Activated CD4-positive, alpha-beta T cell treated with anti-CD3 and anti-CD28 coated beads for 36 hours (primary cell): ENCODE measurements at places on chromosomes 1 and 21. TPM values are rescaled to one million over a fixed set of nuclear protein-coding genes. Genes with fewer than 3 reads are reported as not detected.

The SPRR2B gene
- not detected for total RNA-seq

The VSIG8 gene
- 0.11 TPM for total RNA-seq

The MORN1 gene
- 5.1 TPM for total RNA-seq

The RIMKLA gene
- total RNA-seq, result 6.7 TPM

The DIO1 gene
- not detected for total RNA-seq

The BEND5 gene
- total RNA-seq, result 34.7 TPM

The C8A gene
- not detected for total RNA-seq

The CD53 gene
- 238 TPM for total RNA-seq

The ARMH1 gene
- 75.1 TPM for total RNA-seq

The C4BPB gene
- total RNA-seq, result 1.4 TPM

The LAPTM5 gene
- 214 TPM for total RNA-seq

The LIN28A gene
- total RNA-seq, result not detected

The LAMC2 gene
- 0.91 TPM for total RNA-seq

The F13B gene
- total RNA-seq, result not detected

The SPRR4 gene
- total RNA-seq, result not detected

The KLHDC8A gene
- not detected for total RNA-seq

The ACOT11 gene
- total RNA-seq, result 2.0 TPM

The VWA5B1 gene
- not detected for total RNA-seq

The OR2T11 gene
- not detected for total RNA-seq

The GBP7 gene
- total RNA-seq, result not detected

The SPATA45 gene
- not detected for total RNA-seq

The TNFRSF1B gene
- 107 TPM for total RNA-seq

The SLC26A9 gene
- not detected for total RNA-seq

The ZNF697 gene
- total RNA-seq, result 0.63 TPM

The OR6K3 gene
- total RNA-seq, result not detected

The CNR2 gene
- not detected for total RNA-seq

The BGLAP gene
- total RNA-seq, result 2.4 TPM

The ZNF669 gene
- total RNA-seq, result 8.8 TPM

The CRNN gene
- total RNA-seq, result not detected

The PIGM gene
- 4.3 TPM for total RNA-seq

The AK4 gene
- total RNA-seq, result 90.4 TPM

The KCNJ15 gene
- 0.12 TPM for total RNA-seq

The KLF17 gene
- not detected for total RNA-seq

The PDC gene
- not detected for total RNA-seq

The FCRL1 gene
- total RNA-seq, result not detected

The GIPC2 gene
- total RNA-seq, result 0.05 TPM
